NCI-H526 treated with DMSO at 0.1 percent for 48 hours (cell line): ENCODE measurements at places on chromosomes 7 and 10.

- DNase-seq = no peak
These were observed 71.5 kb downstream of the COL13A1 start for GRCh38 chr10:69873135-69873639.

DNA sequence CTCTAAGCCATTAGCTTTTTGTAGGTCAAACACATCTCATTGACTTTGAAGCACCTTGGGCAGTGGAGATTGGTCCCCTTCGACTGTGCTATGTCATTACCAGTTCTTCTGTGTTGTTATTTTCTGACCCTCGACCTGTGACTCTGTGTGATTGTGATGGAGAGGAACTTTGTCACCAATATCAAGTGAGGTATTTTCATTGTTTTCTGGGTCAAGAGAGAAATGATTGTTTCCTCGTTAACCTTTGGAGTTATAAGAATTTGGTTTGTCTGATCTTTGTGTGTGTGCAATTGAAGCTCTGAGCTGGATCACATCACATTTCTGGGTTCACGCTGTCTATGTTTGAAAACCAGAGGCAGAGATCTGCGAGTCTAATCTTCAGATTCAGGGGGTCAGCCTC is 432.2 kb upstream of the KLF6 start:
- no peak for DNase-seq

DNA sequence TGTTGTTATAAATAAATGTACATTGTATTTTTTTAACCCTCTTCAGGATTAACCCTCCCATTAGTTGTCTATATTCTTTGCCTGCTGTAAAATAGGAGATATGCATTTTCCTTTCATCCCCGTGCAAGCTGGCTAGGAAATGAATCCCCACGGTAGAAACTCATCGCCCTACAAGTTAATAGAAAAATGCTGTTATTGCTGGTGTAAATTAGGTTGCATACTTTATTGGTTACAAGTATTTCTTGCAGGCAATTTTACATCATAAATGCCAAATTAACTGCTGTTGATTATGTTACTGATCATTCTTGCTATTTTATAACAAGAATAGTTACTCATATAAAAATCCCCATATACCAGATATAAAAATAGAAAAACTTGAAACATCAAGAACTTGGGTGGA is 454.2 kb upstream of the KLF6 start:
- no peak for DNase-seq

- no peak for DNase-seq
These were observed 980 bp downstream of the ADAM8 start for GRCh38 chr10:133275684-133276092.

GRCh38 chr10:76727038-76727437 is 910.6 kb downstream of the KCNMA1 start:
- DNase-seq = no peak

GRCh38 chr10:106513352-106513771 is 651.1 kb downstream of the SORCS1 start:
- DNase-seq = no peak

DNA sequence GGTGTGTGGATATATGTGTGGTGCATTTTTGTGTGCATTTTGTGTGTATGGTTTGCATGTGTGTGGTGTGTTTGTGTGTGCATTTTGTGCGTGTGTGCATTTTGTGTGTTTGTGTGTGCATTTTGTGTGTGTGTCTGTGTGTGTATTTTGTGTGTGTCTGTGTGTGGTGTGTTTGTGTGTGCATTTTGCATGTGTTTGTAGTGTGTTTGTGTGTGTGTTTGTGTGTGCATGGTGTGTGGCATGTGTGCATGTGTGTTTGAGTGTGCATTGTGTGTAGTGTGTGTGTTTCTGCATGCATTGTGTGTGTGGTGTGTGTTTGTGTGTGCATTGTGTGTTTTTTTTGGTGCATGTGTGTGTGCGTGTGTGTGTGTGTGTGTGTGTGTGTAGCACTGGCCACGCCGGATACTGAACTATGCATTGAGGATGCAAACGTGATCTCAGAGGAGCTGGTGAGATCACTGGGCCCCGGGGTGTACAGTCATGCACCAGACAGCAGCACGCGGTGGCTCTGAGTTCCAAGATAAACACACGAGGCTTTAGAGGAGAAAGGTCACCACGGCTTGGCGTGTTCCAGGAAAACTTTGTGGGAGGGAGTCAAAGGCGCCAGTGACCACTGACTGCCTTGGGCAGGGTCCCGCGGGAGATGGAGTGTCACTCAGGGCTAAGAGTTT is 106.6 kb upstream of the SHH start:
- DNase-seq = no peak

GRCh38 chr7:81583882-81584533 is 185.8 kb downstream of the HGF start:
- no peak for DNase-seq

DNA sequence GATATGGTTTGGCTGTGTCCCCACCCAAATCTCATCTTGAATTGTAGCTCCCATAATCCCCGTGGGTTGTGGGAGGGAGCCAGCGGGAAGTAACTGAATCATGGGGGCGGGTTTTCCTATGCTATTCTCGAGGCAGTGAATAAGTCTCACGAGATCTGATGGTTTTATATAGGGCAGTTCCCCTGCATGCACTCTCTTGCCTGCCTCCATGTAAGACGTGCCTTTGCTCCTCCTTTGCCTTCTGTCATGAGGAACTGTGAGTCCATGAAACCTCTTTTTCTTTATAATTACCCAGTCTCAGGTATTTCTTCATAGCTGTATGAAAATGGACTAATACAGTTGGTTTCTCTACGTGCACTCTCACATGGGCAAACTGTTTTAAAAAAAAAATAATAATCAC is 207.7 kb downstream of the SLC25A13 start:
- DNase-seq = no peak

- no peak for DNase-seq
These were observed 11.2 kb downstream of the DDC start for GRCh38 chr7:50553973-50554372.

GRCh38 chr10:92891885-92892690 is 43.8 kb downstream of the EXOC6 start:
- DNase-seq = no peak

- no peak for DNase-seq
These were observed 24.4 kb upstream of the CHST15 start for GRCh38 chr10:124117833-124118232.

- DNase-seq = peak; percentile 23
These were observed 104.9 kb upstream of the C7orf33 start for GRCh38 chr7:148485618-148486017.

- no peak for DNase-seq
These were observed 64.1 kb upstream of the PDZD8 start for GRCh38 chr10:117439243-117439912.

DNA sequence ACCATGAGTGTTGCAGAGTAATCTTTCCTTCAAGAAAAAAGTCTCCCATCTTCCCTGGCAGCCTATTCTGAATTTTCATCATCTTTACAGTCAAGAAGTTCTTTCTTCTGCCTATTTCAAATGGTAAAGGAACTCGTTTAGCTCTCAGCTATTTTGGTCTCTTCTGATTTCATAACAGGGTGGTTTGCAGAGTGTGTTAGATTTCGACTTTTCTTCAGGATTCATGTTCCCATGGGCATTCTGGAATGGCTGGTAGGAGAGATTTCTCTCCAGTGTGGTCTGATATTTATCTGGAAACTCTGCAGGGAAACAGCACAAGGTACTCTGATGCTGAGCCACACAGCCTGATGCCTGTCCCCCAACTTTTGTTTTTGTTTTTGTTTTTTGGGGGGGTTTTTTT is 111.1 kb upstream of the FAM171A1 start:
- no peak for DNase-seq

DNA sequence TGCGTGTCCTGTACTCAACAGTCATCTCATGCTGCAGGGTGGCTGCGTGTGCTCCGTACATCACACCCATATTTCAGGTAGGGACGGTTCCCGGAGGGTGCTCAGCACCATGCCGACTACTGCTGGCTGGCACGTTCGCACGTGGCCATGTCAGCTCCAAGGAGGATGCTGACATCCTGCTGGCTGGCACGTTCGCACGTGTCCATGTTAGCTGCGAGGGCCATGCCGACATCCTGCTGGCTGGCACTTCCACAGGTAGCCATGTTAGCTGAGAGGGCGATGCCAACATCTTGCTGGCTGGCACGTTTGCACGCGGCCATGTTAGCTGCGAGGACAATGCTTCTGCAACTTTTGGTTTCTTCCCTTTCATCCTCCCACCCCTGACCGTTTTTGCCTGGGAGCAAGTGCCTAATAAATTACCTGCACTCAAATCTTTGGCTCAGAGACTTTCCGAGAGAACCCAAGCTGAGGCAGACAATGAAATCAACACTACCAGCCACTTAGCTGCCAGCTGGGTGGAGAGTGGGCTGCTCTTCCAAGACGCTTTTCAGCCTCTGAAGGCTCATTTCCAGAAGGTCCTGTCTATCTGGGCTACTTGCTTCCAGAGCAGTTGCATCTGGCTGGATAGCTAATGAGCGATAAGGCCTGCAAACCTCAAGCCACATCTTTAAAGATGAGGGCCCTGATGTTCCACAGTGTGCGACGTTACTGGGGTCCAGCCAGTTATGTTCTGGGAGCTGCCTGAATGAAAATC is 104.6 kb downstream of the WDR37 start:
- no peak for DNase-seq

DNA sequence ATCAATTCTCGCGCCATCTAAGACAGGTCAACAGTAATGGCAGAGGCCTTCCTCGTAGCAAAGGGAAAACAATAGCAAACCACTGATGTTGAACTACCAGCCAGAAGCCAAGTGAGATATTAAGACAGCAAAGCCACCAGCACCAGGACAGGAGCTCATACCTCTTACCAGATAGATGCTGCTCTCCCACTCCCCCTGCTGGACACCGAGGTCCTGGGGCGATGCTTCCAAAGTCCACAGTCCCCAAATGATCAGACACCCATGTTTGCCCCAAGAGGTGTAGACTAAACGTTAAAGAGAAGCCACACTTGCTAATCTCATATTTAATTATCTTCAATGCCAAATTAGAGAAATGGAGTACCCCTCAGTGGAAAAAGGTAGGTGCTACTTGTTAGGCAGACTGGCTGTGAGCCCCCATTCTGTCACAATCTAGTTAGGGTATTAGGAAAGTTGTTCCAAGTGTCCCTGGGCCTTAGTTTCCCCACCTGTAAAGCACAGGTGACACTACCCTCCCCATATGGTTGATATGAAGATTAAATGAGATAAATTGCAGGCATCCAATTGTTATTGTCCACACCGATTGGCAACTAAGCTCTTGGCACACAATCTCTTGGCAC is 39.9 kb downstream of the TOMM7 start:
- DNase-seq = no peak

DNA sequence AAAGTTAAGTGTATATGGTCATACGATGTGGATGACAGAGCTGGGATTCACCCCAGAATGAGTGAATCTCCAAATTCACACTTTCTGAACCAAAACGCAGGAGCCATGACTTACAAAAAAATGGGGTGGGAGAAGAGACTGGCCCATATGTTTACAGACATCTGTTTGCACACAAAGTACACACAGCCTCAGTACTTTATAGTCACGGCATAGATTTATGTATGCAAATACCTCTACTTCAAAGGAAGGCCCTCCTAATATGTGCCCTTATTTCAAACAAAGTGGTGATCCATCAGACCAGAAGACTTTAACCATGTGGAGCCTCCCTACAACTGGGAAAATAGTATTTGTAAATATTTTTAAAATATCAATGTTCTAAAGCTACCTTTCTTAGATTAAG is 22.2 kb upstream of the JMJD1C start:
- peak; percentile 47 for DNase-seq

DNA sequence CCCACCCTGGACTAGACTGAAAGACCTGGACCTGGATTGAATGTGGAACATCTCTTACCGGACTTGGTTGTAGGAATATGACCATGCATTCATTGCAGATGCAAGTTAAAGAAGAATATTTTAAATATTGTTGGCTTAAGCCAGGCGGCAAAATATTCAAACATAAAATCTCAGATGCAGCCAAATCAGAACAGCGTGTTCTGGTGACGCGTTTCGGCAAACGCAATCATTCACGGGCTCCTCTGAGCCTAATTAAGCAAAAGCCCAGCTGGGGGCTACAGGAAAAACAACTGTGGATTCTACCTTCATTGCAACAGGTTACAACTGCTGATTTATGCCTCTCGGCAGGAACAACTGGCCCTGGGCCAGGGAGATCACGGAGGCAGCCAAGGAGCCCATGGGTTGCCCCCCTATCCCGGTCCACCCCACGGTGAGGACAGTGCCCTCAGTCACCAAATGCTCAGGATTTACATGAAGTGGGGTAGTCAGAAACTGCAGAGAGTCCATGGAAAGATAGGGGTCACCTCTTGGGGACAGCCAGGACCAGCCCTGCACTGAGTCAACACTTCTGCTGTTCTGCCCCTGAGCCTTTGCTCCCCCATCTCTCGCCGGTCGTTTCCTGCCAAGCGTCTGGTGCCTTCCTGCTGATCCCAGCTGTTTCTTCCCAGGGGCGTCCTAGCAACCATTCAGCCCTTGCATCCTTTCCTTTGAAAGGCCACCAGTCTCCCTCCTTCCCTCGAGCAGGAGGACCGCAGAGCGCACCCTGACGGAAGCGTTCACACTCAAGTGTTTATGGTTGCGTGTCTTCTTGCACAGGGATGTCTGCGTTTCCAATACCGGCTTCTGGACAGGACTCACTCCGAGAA is 64.4 kb upstream of the SFMBT2 start:
- no peak for DNase-seq

GRCh38 chr7:143884969-143885559 is 16.9 kb downstream of the TCAF1 start:
- DNase-seq = no peak

- DNase-seq = no peak
These were observed 155.2 kb downstream of the ZNF365 start for GRCh38 chr10:62529396-62529795.

DNA sequence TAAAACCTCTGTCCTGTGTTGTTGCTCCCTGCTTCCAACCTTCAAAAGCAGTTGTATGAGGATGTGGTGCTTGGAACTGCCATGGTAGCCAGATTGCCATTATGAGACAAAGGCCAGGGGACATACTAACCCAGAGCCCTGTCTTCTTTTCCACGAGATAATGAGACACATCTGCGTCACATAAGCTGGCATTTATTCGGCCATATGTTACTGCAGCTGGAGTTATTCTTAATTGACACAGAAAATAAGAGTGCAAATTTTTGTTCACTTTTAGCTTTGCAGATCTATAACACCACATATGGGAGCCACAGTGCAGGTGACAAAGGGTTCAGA is 15.5 kb upstream of the PDLIM1 start:
- no peak for DNase-seq

DNA sequence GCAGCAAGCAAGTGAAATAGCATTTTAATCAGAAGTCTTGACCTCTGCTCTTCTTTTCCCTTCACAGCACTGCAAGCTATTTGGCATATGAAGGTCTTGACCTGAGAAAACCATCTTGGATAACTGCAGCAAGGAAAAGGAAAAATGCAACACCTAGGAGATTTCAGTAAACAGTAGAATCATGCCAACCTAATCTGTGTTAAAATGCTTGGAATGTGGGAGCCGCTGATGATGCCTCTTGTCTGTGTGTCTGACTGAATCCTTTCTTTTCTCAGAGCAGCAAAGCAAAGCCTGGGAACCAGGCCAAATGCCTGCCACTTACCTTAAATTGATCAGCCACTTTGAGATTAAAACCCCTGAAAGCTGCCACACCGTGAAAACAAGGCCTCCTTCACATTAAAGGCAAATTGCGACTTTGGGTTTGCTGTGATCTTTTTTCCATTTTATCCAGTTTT is 80.4 kb upstream of the CDK6 start:
- DNase-seq = no peak

- DNase-seq = peak; percentile 25
These were observed 501 bp downstream of the TFPI2 start for GRCh38 chr7:93890041-93890463.

GRCh38 chr10:32976338-32976737 is 18.3 kb upstream of the ITGB1 start:
- DNase-seq = no peak

GRCh38 chr10:84237199-84238051 is 3.9 kb downstream of the LRIT1 start:
- no peak for DNase-seq
